Activated CD8-positive, alpha-beta memory T cell treated with anti-CD3 and anti-CD28 coated beads for 4 hours (primary cell): ENCODE measurements at places on chromosomes 13 and 19.
A peak's percentile ranks its signal among the peaks of the same experiment; 100 is the strongest.

DNA sequence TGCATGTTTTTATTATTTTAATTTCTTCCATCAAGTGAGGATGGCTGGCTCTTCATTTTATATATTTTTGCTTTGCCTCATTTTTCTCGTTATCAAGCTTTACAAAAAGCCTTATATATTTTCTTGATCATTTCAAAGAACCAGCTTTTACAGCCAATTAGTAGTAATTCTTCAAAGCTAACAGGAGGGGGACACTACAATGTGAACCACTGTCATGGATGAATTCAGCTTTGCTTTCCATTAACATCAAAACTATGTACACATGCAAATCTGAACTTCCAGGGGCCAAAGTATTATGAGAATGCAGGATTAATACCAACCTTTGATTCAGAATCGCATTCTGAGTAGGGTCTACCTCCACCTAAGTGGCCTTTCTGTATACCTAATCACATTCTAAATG is 11.1 kb downstream of the UQCRFS1 start:
- no peak for DNase-seq

DNA sequence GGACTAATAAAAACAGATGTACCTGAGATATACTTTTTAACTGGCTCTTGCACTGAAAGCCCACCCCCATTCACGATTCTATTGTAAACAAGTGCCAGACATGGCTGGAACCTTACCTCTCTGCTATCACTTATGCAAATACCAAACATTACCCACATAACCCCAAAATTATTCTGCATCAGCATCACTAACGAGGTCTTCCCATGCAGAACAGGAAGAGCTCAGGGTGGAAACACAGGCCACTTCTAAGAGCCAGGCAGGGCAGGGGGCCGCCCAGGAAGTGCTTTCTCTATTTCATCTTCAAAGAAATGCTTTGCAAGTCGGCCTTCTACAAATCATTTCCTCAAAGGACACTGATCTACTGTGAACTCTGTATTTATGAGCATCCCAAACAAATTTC is 7.3 kb downstream of the IRS2 start:
- no peak for DNase-seq

GRCh38 chr19:6744381-6745301 is 5.2 kb downstream of the TRIP10 start:
- no peak for DNase-seq

DNA sequence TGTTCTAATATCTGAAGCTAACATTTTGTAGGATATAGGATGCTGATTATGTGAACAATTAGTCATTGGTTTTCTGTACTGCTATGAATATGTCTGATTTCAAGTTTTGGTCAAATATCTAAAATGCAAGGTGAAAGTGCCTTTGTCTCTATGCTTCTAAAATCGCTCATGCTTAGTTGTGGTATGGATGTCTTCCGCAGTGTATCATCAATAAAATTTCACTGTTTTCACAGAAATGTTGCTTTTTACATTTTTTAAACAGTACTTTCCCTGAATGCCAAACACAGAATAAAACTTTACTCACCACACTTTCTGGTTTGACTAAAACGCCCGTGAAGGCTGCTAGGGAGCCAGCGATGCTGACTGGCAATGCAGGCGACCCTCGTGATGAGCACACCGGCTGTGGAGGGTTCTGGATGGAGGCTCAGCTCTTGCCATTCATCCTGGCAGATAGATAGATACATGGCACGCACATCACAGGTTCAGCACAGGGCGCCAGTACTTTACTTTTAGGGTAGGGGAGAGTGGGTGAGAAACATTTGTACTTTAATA is 40.1 kb downstream of the SLC7A9 start:
- no peak for DNase-seq

DNA sequence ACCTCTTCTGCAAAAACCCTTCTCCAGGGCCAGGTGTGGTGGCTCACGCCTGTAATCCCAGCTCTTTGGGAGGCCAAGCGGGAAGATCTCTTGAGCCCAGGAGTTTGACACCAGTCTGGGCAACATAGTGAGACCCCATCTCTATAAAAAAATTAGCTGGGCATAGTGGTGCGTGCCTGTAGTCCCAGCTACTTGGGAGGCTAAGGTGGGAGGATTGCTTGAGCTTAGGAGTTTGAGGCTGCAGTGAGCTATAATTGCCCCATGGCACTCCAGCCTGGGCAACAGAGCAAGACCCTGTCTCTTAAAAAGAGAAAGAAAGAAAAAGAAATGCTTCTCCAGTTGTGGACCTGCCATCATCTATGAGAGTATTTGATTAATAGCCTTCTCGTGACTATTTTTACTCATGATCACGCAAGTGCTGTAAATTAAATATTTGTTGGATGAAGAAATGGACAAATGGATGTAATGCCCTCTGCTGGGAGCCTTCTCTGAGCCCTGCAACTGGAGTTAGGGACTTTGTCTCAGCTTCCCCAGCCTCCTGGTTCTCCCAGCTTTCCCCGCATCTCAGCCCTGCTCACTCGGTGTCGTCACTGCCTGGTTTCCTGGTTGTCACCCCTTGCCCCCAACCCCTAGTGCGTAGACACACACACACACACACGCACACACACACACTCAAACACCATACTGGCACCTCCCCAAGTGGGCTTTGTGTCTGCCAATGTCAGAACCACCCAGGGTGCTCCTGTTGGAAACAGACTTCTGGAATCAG is 12.2 kb downstream of the WIZ start:
- DNase-seq = no peak

GRCh38 chr19:8487137-8487851 is 15.1 kb downstream of the PRAM1 start:
- peak; percentile 17 for DNase-seq

DNA sequence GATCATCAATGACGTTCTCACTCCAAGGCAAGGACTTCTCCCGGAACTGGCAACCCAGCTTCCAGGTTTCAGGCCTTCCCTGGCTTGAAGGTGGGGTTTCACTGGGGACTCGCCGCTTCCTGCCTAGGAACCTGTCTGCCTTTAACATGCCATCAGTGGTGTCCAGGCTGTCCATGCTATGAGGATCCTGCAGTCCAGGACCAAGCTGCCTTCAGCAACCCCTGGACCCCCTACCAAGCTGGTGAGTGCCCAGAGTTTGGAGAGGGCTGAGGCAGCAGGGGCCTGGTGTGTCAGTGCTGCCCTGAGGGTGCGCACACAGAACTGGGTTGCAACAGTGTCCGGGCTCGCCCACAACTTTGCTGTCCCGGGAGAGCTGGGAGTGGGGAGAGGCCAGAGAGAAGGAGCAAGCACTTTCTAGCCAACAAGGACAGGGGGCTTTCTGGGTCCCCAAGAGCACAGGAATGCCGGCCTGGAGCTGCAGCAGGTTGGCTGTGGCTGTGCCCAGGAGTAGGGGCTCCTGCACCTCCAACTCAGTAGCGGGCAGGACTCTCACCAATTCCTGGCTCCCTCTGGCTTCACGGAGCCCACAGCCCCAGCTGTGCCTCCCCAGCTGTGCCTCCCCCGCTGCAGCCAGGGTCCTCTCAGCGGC is 1563.2 kb upstream of the MIR17HG start:
- DNase-seq = no peak

GRCh38 chr13:99265821-99266426 is 7.7 kb upstream of the GPR18 start:
- no peak for DNase-seq

- DNase-seq = no peak
Observed at GRCh38 chr19:6472713-6473112, 8.6 kb downstream of the CRB3 start.

DNA sequence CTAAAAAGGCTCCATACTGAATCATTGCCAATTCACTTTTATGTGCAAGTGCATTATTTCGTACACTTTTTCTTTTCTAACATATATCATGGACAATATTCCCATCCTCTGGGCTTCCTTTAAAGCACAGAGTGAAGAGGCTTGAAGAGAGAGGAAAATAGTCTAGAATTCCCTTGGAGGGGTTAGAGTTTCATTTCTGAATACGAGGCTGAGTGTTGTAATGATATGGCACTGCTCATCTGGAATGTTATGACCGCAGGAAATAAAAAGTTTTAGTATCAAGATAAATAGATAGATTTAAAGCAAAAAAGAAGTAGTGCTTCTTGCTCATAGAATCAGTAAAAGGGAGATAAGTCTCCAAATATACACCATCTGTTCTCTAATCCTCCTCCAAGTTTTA is 412.3 kb upstream of the SLITRK1 start:
- DNase-seq = no peak

DNA sequence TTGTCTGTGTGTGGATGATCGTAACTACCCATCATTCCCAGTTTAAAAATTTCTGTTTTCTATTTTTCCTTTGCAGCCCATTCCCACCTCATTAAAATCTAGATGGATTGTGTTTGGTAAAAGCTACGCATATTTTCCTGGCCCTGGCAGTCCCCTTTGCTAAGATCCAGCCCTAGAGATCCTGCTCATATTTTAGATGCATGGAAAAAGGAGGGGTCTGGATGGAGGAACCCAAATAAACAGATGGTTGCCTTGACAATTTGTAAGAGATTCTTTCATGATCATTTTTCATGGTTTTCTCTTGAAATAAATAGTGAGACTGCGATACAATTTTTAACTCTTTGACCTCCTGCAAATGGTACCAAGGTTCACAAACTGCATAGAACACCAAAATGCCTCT is 174.4 kb downstream of the SLC7A1 start:
- no peak for DNase-seq

- DNase-seq = no peak
Observed at GRCh38 chr13:27170516-27171243, 931 bp downstream of the USP12 start.

- no peak for DNase-seq
Observed at GRCh38 chr13:31110617-31111016, 51.1 kb downstream of the HSPH1 start.

DNA sequence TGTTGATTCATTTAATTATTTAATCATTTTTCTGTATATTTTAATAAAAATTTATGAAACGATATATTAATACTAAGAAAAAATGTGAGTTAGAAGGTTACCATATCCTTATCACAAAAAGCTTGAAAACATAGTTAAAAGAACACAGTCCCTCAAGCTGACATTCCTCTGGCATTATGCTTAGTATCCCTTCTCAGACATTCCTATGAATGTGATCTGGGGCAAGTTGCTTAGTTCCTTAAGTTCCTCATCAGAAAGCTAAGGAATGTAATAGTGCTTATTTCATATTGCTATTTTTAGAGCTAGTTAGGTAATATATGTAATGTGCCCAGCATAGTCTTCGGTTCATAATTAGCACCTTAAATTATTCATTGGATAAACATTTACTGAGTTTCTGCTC is 122.8 kb downstream of the MTUS2 start:
- DNase-seq = no peak

- no peak for DNase-seq
Observed at GRCh38 chr13:108083056-108083455, 132.3 kb downstream of the LIG4 start.

DNA sequence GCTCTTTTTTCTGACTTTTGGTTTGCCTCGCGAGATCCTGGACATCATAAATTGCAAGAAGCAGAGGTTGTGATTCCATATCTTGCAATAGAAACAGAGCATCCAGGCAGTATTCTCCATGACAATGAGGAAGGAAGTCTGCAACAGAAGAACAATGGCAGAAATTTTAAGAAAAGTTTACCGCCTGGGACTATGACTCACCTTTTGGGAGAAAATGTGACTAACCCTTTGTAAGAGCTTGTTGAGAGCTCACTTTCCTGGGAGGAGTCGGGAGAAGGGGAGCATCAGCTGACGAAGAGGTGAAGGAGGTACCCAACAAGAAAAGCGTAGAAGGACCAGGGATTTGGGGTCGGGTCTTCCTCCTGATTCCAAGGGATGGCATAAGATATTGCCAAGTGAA is 34.3 kb upstream of the TNFSF11 start:
- DNase-seq = no peak

- DNase-seq = no peak
Observed at GRCh38 chr19:45553464-45553863, 31.1 kb downstream of the OPA3 start.

DNA sequence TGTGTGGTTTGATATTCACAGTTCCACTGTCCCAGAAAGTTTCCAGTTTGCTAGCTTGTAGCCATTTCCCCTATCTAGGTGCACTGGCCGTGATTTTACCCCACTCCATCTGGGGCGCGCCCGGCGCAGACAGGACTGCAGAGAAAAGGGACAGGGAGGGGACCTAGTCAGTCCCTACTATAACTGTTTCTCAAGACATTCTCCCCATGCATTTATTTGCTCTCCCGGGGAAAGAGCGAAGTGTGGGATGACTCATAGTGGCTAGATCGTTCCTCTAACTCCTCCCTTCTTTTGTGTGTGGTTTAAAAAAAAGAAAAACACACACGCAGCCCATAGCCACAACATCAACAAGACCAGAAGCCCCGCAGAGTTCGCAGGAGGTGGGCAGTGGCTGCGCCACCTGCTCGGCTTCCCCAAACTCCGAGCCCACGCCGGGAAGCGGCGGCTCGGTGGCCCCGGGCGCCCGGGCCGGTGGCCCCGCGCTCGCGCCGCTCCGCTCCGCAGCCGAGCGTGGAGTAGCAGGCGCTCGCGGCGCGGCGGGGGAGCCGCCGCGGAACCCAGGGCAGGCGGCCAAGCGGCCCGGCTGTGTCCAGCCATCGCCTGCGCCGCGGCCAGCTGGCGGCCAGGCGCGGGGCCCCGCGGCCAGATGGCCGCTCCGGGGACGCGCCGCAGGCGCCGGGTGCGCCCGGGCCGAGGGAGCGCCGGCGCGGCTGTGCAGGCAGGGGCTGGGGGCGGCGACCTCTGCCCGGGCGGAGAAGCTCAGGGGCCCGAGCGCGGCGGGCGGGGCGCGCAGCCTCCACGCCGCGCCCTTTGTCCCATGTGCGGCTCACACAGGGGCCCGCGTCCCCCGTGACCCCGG is 653 bp downstream of the TMTC4 start:
- no peak for DNase-seq

- DNase-seq = no peak
Observed at GRCh38 chr19:54256250-54257115, 590 bp downstream of the LILRB5 start.

DNA sequence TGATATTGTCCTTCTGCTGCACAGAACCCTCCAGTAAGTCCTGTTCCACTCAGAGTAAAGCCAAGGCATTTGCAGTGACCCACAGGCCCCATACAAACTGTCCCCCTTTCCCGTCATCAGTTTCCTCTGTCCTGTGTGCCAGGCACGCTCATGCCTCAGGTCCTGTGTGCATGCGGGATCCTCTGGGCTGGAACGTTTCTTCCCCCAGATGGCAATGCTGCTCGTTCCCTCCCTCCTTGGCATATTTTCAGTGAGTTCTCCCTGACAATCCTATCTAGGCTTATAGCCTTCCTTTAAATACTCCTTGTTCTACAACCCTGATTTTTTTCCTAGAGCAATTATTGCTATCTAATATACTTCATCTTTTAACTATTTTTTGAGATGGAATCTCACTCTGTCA is 5.7 kb downstream of the OPA3 start:
- DNase-seq = no peak

DNA sequence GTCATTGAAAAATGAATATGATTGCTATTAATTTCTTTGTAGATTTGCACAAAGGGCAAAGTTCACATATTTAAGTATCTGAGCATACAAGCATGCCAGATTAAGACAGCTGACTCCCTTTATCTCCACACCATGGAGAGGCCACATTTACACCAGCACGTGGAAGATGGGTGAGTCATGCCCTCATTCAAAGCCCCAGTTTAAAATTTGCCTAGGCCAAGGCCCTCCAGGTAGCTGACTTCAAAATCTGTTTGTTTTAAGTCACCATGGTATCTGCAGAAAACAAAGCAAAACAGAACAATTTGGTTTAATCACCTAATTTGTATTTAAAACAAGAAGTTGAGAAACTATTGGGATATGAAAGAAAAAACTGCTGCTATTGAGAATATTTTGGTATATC is 109.2 kb downstream of the ESD start:
- no peak for DNase-seq
